Fibroblast of mammary gland (primary cell): ENCODE measurements at places on chromosomes 12 and 14.

GRCh38 chr14:35261774-35262173 is 30.4 kb upstream of the PSMA6 start:
- peak; percentile 2 for DNase-seq

- DNase-seq: no peak
Observed at GRCh38 chr12:31778687-31779086, 49.9 kb upstream of the AMN1 start.

DNA sequence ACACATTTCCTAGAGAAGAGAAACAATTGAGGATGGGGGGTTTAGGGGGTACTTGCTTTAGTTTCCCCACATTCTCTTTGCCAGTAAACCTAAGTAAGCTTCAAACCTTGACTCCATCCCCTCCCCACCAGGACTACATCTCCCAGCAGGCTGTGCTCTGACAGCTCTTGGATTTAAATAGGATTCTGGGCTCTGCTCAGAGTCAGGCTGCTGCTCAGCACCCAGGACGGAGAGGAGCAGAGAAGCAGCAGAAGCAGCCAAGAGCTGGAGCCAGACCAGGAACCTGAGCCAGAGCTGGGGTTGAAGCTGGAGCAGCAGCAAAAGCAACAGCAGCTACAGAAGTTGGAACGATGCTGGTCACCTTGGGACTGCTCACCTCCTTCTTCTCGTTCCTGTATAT is 20.6 kb downstream of the RDH12 start:
- DNase-seq: peak; percentile 56

GRCh38 chr12:94205822-94206221 is 57.4 kb downstream of the PLXNC1 start:
- DNase-seq: no peak

GRCh38 chr14:24136684-24137528 is 912 bp downstream of the PSME1 start:
- DNase-seq: no peak

- no peak for DNase-seq
Observed at GRCh38 chr12:80766897-80767296, 50.2 kb downstream of the MYF5 start.

DNA sequence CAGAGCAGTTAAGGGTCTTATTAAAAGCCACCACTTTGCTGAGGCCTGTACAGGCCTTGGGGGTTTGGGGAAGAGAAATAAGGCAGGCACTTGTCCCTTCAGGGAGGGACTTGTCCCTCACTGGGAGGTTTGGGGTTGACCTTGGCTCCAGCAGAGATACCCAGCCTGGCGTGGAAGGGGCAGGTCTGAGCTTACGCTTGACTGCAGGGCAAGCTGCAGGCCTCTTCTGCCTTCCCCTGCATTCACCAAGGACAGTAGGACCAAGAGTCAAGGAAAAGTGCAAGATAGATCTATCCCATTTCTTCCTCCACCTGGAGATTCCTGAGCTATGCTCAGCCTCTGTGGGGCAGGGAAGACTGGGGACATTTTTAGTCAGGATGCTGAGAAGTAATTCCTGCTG is 154.3 kb downstream of the SMOC1 start:
- DNase-seq: no peak

DNA sequence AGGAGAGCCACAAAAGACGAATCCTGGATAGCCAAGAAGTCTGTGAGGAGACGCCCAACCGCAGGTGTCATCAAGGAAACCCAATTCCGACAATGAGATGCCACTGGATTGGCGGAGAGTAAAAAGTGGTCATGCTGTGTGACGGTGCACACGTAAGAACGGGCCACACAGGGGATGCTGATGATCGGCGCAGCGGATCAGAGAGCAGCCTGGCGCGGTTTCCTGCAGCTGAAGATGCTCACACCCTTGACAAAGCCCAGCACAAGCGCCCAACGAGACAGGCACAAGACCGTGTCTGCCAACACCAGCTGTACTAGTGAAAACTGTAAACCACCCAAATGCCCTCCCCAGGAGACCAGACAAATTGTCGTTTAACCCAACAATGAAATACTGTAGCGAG is 55.8 kb downstream of the CCDC85C start:
- no peak for DNase-seq

DNA sequence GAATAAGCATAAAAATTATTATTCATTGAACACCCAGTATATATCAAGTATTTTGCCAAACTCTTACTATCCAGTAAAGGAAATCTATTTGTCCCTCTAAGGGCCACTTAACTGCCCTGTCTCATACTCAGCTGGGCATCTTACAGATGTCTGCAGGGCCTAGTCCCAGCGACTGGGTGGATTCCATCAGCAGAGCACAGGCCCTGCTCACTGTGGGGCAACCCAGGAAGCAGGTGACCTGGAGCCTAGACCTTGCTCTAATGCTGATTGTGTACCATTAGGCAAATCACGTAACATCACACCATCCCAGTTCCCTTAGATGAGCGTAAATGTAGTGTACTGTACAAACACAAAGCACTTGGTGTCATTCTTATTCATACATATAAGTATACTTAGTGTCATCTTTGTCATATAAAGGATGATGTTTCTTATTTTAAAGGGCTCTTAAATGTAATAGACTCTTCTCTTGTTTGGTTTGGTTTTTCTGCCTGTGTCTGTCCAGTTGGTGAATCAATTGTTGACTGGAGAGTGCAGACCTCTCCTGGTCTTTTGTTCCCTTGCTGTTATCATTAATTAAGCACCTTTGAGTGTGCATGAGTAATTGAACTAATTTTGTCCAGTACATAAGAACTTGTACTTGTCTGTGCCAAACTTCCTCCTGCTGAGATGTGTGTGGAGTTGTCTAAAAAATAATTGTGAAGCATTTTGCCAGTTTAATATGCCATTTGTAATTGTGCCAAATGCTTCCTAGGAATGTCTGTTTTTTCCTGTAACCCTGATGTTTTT is 49.3 kb downstream of the RAB35 start:
- DNase-seq: no peak

DNA sequence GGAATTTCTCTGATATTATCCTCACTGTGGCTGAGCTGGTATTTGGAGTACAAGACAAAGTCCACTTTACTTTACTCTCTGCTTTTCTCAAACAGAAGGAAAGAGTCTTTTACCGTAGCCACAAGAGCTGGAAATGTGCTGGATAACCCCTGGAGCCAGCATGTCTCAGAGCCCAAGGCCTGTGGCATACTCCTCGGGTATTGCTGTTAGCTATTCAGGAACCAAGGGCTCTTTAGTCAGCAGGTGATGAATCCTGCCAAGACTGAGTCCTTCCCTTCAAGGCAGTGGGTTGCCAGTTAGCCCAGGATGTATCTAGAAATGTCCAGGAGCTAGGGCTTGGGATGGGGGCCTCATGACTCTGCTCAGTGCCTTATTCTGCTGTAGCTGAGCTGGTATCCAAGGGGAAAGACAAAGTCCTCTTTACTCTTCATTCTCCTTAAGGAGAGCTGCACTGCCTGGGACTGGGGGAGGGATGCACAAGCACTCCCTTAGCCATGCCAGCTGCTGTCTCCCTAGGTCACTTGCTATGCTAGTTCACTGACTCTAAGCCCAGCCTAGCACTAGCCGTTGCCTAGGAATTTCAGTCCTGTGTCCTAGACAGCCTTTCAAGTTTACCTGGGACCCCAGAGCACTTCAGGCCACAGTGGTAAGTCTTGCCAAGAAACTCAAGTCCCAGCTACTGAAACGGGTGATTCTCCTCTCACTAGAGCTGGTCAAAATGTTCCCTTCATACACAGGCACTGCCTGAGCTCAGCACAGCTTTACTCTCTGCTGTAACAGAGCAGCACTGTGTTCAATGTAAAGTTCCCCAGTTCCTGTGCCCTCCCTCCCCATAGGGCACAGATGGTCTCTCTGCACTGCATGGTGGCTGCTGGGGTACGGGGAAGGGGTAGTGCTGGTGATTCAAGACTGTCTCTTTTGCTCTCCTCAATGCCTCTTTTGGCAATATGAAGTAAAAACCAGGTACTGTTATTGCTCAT is 136.4 kb downstream of the SLC35F4 start:
- DNase-seq: no peak

- no peak for DNase-seq
Observed at GRCh38 chr12:87302126-87302745, 727.0 kb downstream of the C12orf50 start.

- no peak for DNase-seq
Observed at GRCh38 chr14:34038358-34039057, 87.6 kb upstream of the EGLN3 start.

DNA sequence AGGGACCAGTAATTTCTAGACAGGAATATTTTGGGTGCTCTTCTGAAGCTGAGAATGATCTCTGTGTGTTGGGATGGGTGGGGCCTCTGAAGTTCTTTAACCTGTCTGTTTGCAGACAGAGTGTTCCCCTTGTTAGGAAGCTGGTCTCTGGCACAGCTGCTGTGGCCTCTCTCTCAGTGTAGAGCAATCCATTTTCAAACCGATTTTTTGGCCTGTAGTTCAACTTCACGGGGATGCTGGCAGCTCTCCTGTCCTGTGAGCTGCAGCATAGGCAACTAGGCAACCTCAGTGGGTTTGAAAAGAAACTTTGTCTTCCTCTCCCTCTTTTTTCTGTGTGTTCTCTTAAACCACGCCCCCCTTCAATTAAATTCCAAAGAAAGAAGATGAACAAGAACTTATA is 69.1 kb downstream of the SMOC1 start:
- no peak for DNase-seq

GRCh38 chr12:66594688-66595087 is 84.2 kb downstream of the GRIP1 start:
- DNase-seq: peak; percentile 63

GRCh38 chr14:95452176-95452892 is 64.1 kb downstream of the SYNE3 start:
- DNase-seq: no peak

GRCh38 chr14:68501614-68502052 is 291.2 kb downstream of the ZFP36L1 start:
- DNase-seq: no peak

DNA sequence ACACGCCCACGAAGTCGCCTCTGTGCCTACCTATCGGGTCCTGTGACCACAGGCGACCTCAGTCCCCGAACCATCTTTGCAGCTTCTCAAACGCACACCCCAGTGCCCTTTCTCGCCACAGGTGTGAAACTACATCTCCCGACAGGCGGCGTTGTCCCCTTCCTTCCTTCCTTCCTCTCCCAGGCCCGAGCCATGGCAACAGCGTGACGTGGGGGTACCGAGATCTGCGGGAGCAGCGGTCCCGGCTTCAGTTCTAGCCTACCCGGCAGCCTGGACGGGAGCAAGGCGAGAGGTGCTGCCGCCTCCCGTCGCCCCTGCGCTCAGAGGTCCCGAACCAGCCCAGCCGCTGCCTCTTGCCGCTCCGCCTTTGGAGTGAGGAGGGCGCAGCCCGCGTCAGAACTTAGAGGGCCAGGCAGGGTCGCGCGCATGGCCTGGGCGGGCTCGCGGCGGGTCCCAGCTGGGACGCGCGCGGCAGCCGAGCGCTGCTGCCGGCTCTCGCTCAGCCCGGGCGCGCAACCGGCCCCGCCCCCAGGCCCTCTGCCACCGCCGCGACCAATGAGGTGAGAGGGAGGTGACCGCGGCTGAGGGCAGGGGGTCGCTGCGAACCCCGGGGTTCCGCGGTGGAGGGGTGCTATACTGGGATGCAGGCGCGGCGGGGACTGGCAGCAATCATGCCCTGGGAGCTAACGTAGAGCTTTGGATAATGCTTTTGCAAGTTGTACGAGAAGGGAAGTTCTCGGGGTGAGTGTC is at the start of gene COQ10A:
Gene COQ10A, plus strand, starts transcription at position 250 of the 750 bp plus-strand sequence. Its CDS starts 177 bp downstream, at position 427.
- peak; percentile 80 for DNase-seq

GRCh38 chr12:123139926-123140675 is 10.8 kb downstream of the PITPNM2 start:
- peak; percentile 60 for DNase-seq

DNA sequence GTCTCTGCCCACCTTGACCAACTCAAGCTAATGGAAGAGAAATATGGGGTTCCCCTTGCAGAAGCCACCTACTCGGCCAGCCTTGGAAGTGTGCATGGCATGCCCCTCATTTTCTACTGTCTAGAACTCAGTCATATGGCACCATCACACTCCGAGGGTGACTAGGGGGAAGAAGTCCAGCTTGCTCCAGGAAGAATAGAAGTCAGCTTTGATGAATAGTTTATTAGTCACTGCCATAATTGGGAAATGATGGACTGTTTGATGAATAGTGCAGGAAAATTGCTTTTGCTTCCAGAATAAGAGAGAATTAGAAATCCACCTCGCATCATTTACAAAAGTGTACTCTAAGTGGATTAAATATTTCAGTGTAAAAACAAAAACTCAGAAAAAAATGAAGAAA is 1030.6 kb downstream of the VRK1 start:
- peak; percentile 15 for DNase-seq

- peak; percentile 67 for DNase-seq
Observed at GRCh38 chr12:12807970-12808702, 5.0 kb upstream of the DDX47 start.

DNA sequence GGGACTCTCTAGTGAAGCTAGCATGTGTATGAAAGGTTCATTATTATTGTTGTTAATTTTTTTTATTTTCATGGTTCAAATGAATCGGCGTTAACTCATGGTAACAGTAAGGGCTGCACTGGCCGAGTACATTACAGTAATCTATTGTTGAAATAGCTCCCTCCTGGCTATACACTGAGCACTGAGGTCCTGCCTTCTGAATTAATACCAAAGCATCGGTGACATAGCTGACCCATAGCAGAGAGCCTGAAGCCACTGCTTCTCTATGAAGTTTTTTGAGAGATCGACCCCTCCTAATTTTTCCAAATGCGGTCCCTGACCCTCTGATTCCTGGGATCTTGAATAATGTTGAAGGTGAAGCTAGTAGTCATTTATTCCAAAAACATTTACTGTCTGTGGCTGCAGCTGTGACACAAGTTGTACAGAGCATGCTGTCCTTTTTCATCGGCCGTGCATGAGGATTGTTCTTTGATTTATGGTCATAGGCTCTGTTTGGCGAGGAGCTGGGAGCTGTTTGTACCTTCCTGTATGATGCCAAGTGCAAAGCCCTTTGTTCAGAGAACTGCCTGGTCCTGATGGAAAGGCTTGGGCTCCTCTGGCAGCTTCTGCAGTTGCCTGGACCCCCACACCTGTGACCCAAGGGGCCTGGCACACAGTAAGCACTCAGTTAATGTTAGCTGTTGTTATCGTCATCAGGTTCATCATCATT is 486.5 kb downstream of the EGLN3 start:
- no peak for DNase-seq

GRCh38 chr14:71654810-71655209 is 277.4 kb upstream of the RGS6 start:
- DNase-seq: no peak

DNA sequence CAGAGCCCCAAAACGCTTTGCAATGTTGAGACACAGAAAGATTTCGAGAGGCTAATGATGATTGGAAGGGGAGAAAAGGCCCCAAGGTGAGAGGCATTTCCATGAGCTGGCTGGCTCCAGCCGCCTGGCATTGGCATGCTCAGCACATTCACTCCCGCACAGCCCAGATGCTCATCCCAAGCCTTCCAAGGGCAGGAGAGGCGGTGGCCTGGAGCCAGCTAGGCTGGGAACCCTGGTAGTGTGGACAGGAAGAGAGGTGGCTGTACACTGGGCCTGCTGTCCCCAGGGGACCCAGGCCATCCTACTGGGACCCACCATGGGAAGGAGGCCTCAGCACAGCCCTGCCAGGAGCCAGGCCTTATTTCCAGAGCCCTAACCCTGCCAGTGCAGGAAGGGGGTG is 72.2 kb downstream of the SPTB start:
- no peak for DNase-seq
